ENCODE measurements at places on chromosomes 2 and 18. TPM values are rescaled to one million over a fixed set of nuclear protein-coding genes. Genes with fewer than 3 reads are reported as not detected.

The DPY30 gene
- 99.9 TPM for total RNA-seq

GRCh38 chr2:218024336-218024735, 21.5 kb upstream of the TNS1 start:
- no peak for DNase-seq

- no peak for DNase-seq
These were observed 66.5 kb upstream of the ACKR3 start for GRCh38 chr2:236503100-236503499.

The CEP192 gene
- total RNA-seq, result 37.2 TPM

DNA sequence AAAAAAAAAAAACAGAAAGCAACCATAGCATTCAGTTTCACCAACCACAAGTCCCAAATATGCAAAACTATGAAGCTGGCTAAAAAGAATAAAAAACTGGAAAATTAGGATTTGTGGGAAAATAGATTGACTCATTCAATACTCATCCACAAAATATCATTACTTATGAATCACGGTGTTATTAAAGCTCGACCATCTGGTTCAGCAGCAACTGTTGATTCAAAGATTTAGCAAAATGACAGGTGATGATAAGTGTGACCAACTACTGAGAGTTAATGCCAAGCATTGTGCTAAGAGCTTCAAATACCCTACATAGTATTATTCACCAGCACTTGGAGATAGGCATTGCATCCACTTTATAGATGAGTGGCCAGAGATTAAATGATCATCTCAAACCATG, 26.2 kb upstream of the XDH start:
- no peak for DNase-seq

The SPP2 gene
- total RNA-seq, result not detected

Data from SJSA1 (cell line).